ENCODE measurements at places on chromosomes 5 and 9.

DNA sequence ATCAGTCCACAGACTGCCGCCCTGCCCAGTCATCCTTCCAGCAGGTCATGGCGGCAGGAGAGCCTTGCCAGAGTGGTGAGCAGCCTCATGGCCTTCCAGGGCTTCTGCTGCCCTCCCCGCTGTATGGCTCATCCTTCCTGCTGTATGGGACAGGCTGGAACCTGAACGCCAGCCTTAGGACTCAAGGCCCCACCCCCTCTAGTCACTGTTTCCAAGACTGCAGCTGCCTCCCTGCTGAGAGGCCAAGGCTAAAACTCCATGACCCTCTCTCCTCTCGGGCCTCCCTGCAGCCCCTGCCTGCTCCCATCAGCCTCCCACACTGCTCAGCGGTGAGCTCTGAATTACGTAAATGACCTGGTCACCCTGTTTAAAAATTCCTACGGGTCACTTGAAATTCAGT is 227.5 kb downstream of the AGTPBP1 start:
- no peak for DNase-seq

- no peak for DNase-seq
Observed at GRCh38 chr5:430214-430925, 12.6 kb upstream of the EXOC3 start.

- DNase-seq: no peak
Observed at GRCh38 chr9:8917956-8918739, 1118.6 kb upstream of the DMAC1 start.

DNA sequence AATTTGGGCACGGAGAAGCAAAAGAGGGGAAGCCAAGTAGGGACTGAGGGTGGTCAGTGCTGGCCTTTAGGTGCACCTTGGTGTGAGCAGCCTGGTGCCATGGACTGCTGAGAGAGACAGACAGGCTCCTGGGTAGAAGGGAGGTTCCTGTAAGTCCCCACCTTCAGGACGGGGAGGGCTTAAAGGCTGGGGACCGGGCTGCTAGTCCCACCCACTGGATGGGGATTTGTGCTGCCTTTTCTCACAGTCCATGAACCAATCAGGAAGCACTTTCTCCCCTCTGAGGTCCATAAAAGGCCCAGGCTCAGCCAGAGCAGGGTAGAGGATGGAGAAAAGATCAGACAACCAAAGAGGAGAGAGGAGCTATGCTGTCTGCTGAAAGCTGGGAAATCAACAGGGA is 15.2 kb downstream of the CDC25C start:
- no peak for DNase-seq

DNA sequence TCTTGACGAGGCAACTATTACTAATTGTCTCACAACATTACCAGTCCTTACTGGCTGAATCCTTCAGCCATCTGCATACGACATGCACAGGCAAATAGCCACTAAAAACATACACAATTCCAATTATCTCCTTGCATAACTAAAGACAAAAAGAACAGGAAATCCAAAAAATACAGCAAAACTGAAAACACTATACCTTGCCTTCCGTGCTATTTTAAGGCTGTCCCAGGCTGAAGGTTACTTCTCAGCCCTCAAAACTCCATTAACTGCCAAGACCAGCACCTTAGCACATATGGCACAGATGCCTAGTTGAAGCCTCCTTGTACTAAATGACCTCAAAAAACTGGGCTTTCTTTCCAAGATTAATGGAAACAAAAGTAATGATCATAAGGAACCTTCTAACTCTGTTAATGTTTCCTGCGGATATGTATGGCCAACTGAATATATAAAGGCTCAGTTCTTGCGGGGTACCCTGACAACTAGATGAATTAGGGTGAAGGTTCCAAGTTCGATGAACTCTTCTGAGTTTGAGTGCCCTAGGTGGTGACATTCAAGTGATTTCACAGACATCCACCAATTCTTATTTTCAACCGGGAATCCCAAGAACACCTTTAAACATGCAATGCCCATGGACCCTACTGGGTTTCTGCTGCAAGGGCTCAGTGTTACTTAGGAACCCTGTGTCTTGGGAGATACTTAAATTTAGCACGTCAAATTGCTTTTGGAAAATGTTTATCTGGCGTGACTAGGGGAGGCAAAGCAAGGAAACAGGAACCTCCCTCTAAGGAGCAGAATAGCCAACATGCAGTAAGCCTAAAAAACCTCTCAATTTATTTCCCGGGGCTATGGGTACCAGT is 455.3 kb downstream of the RAB3C start:
- no peak for DNase-seq

- DNase-seq: no peak
Observed at GRCh38 chr5:116944183-116944582, 369.6 kb upstream of the SEMA6A start.

DNA sequence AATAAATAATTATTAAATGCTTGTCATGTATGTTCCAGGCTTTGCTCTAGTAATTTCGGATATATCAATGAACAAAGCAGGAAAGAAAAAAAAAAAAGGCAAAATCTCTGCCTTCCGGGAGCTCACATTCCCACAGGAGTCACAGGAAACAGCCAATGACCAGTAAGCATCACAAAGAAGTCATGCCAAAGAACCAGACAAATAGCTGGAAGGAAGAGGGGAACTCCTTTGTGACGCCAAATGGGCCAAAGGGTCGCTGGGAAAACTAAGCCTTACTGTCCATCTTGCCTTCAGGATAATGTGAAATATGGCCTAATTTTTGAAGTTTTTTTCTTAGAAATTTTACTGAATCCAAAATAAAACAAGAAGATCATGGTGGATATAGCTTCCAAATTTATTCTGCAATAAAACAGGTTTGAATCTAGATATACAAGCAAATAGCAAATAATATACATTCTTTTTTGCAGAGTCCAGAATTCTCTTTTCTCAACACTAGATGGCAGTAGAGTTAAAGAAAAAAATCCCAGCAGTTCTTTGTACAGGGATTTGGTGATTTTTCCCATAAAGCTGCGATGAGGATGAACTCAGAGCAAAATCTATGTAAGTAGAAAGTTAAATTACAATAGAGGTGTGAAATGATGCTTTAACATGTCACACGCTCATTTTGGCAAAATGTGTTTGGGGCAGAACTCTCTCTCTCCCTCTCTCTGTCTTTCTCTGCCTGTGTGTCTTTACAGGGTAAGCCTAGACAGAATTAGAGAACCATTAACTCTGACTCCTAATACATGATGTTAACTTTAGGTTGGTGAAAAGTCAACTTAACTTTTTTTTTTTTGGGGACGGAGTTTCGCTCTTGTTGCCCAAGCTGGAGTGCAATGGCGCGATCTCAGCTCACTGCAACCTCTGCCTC is 60.0 kb upstream of the TUT7 start:
- DNase-seq: no peak

DNA sequence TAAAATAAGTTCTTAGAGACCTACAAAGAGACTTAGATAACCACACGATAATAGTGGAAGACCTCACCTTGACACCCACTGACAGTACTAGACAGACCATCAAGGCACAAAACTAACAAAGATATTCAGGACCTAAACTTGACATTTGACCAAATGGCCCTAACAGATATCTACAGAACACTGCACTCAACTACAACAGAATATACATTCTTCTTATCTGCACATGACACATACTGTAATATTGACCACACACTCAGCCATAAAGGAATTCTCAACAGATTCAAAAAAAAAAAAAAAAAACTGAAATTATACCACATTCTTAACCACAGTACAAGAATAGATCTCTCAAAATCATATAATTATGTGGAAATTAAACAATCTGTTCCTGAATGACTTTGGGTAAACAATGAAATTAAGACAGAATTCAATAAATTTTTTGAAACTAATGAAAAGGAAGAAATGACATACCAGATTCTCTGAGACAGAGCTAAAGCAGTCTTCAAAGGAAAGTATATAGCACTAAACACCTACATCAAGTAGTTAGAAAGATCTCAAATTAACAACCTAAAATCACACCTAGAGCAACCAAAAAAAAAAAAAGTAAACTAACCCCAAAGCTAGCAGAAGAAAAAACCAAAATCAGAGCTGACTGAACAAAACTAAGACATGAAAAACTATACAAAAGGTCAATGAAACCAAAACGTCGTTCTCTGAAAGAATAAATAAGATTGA is 362.3 kb upstream of the POU5F2 start:
- no peak for DNase-seq

- DNase-seq: no peak
Observed at GRCh38 chr5:115333164-115333563, 36.7 kb upstream of the CCDC112 start.

GRCh38 chr5:1783216-1783554 is 16.5 kb downstream of the MRPL36 start:
- DNase-seq: no peak

DNA sequence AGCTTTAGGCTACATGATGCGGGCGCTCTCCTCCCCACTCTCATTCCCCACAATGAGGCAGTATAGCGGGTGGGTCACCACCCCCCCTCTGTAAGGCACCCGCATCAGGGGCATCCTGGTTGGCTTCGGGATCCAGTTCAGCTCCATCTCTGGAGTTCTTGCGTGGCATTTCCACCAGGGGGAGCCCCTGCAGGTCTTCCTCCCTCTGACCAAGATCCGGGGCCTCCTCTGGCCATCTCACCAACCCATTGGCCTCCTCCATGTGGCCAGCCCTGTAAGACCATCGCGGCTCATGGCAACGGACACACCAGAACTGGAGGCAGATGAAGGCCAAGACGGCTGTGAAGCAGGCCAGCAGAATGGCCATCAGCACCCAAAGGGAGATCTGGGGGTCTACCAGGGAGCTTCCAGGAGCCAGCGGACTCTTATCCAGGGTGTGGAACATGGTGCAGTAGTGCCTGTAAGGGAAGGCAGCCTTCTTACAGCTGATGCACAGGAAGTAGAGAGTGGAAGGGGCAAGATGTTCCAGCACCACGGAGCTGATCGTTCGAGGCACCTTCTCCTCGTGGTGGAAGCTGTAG is 77.0 kb downstream of the CYFIP2 start:
- DNase-seq: no peak

GRCh38 chr5:168089201-168089887 is 202.1 kb upstream of the WWC1 start:
- DNase-seq: no peak

- no peak for DNase-seq
Observed at GRCh38 chr9:76395381-76395780, 1.2 kb upstream of the RFK start.

DNA sequence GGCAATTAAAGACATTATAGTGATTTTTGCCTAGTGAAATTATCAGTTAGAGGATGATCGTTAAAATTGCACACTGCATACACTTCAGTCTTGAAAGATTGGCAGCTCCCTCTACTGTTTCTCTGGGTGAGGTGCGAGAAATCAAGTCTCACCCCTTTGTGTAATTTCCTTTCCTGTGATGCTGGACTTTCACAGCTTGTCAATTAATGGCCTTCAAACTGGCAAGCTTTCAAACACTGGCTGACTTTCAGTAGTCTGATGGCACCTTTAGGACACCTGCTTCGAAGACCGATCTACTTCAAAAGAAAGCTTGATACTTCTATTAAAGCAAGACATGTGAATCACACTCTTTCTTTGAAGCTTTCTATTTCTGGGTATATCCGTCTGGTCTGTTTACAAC is 706.7 kb upstream of the PTPRD start:
- DNase-seq: no peak

- DNase-seq: no peak
Observed at GRCh38 chr5:111439473-111440075, 72.8 kb downstream of the STARD4 start.

DNA sequence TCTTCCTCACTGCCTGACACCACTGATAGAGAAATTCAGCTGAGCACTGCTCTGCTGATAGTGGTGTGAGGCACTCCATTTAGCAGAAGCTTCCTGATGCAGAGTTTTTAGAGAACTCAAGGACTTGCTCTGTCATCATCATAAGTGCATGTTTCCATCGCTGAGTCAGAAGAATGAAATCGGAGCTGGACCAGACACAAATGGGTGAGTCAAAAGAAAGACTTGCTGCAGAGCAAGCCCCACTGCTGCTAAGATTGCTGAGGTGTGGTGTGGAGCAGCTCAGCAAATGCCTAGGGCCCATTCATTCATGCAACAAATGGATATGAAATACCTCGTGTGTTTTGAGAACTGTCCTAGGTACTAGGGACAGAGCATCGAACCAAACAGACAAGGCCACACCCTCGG is 410.2 kb upstream of the SLC30A5 start:
- DNase-seq: no peak

GRCh38 chr5:136594416-136594815 is 229.1 kb upstream of the TRPC7 start:
- no peak for DNase-seq

DNA sequence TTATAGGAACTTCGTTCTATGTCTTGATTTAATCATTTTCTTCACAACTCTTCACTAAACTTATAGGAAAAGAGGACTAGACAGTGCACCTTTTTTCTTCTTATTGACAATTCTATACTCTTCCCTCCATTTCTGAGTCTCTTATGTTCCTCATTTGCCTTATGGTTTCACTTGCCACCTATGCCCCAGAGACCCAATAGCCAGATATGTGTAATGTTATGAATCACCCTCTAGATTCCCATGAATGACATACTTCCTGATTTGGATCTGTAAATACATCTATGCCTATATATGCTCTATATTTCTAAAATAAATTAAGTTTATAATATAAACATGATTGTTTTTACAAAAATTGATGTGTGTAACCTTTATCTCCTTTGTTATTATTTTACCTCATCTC is 514.1 kb upstream of the MEF2C start:
- no peak for DNase-seq

GRCh38 chr5:177399997-177400868 is at the start of gene PFN3:
TSS of gene PFN3 (minus strand) at chr5:177400661. CDS start at chr5:177400576, 85 bp downstream.
- no peak for DNase-seq

DNA sequence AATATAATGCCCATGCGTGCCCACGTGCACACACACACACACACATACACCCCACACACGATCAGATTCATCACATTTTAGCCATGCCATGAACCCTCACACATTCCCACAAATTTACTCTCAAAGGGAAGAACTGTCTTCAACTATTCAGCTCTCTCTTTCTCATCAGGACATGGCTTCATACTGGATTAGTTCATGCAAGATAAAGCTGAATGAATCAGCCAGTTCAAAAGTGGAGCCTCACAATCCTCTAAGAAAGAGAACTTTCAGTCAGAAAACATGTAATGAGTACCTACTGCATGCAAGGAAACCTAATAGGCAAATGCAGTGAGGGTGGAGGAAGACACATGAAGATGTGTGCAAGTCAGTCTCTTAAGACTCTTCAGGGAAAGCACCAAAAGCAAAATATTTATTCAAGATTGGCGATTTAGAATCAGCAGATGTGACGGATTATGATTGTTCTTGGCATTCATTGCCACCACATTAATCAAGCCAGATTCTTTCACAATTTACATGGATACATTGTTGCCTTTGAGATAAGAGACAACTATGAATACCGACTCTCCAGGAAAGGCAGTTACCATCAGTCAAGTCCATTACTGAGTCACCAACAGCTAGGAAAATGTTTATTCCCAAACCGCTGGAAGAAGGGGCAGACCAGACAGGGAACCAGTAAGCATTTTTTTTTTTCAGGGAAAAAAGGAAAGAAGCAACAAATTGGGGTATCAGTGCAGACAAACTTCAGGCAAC is 30.3 kb upstream of the PUM3 start:
- no peak for DNase-seq

Data from T-helper 22 cell (primary cell).